Right forelimb (tissue), 1 donor: ENCODE measurements at places on chromosomes 5 and 9.

- peak; percentile 65 for DNase-seq
Observed at GRCh38 chr5:154756009-154756867, 1.1 kb downstream of the LARP1 start.

GRCh38 chr5:75202935-75203334, 33.7 kb downstream of the ANKRD31 start:
- no peak for DNase-seq

- DNase-seq, result no peak
Observed at GRCh38 chr5:24632353-24632752, 12.4 kb downstream of the CDH10 start.

- DNase-seq, result no peak
Observed at GRCh38 chr9:133476036-133476931, 2.6 kb downstream of the SLC2A6 start.

- no peak for DNase-seq
Observed at GRCh38 chr5:97377582-97377981, 194.5 kb upstream of the RIOK2 start.

GRCh38 chr9:75649060-75649459, 241.4 kb upstream of the PCSK5 start:
- no peak for DNase-seq

DNA sequence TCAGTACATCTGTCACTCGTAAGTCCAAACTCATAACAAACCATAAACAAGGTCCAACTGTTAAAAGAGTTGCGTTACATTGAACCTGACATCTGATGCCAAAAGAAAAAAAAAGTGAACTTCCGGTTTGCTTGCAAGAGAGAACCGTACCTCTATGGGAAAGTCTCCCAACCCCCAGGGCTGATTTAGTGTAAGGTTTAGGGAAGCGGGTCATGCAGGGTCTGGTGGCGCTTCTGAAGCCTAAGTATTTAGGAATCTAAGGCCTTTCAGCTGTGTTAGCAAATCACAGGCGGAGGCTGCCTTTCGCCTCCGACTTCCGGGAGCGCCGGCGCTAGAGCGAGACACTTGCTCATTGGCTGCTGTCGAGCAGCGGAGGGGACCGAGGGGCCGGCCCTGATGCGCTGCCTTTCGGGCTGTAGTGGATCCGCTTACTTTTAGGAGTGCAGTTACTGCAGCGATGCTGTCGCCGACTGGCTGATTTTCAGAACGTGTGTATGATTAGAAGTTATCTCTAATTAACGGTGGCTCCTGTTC, 12.0 kb upstream of the GNPDA1 start:
- DNase-seq, result peak; percentile 87
